ENCODE measurements at places on chromosomes 6 and 20. TPM values are rescaled to one million over a fixed set of nuclear protein-coding genes. Genes with fewer than 3 reads are reported as not detected.

BMP6 gene
- polyA plus RNA-seq: not detected

CD83 gene
- polyA plus RNA-seq: 76.1 TPM

DNA sequence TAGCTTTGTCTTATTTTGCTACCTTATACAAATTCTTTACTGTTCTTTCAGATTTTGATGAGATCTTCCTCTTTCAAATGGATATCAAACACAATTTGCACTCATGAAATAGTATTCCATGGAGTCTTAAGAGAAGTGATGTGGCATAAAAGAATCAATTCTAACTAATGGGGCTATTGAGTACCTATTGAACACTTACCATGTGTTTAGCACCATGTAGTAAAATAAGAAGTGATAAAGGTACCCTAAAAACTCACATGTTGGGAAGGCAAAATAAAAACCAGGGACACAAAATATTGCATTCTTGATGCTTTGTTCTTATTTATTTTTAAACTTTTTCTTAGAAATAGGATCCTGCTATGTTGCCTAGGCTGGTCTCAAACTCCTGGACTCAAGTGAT is 56.2 kb downstream of the KIF13A start:
- DNase-seq: no peak

- DNase-seq: no peak
Measured at GRCh38 chr6:159953091-159953601, 15.7 kb upstream of the IGF2R start.

DNA sequence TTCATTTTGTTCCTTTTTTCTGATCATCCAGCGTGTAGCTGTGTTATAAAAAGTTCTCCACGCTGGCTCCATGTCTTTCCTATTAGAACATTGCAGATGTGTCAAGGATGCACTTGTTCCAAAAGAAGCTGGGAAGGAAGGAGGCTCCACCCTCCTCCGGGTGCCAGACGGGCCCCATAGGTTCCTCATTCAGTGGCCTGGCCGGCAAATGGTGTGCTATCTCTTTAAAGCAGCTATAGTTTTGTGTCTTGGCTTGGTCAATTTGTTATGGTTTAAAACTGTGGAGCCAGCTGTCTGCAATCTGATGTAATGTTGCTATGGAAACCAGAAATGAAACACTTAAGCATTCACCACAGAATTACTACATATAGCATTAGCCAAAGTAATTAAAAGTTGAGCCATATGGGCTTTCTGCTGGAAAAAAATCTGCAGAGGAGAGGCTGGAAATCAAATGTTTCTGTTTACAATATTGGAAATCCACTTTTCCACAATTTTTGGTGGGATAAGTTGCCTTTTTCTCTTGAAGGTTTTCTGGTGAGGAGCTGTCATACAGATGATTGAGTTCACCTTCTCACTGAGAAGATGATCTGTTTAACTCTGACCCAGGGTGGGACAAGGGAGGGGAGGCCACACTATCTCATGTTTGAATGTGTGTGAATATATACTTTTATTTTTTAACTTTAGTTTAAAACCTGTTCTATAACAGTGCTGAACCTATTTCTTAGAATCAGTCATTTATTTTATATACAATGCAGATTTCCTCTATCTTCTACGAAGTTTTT is 167.4 kb downstream of the SASH1 start:
- DNase-seq: no peak

All from GM12878 (cell line).